ENCODE measurements at places on chromosomes 12 and 14.

- no peak for DNase-seq
Observed at GRCh38 chr12:49556391-49557186, 11.4 kb downstream of the MCRS1 start.

- DNase-seq = no peak
Observed at GRCh38 chr14:64423987-64424386, 35.8 kb downstream of the MTHFD1 start.

- no peak for DNase-seq
Observed at GRCh38 chr12:107600581-107601144, 84.9 kb upstream of the PWP1 start.

DNA sequence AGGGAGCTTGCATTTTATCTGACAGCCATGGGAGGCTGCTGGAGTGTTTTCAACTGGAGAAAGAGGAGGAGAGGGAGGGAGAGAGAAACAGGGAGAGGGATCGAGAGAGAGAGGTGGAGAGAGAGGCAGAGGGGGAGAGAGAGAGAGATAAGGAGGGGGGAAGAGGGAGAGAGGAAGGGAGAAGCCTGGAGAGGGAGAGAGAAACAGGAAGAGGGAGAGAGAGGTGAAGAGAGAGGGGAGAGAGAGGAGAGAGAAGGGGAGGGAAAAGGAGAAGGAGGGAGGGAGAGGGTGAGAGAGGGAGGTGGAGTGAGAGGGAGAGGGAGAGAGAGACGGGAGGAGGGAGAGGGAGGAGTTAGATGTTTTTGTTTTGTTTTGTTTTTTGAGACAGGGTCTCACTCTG is 45.6 kb downstream of the DNAH10 start:
- no peak for DNase-seq

DNA sequence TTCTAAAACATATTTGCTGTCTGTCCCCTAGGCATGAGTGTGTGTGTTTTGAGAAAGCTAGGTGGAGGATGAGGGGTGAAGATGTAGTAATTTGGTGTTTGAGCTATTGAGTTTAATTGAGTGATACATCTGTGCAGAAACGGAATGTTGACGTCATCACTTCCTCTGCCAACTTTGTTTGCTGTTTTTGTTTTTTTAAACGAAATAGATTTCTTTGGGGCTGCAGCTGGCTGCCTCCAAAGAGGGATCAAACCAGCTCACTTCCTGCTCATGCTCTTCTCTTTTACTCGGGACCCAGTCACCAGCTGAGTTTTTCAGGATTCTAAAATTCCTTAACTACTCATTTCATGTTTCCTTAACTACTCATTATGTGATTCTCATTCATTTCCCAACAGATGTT is 19.5 kb upstream of the CRACR2A start:
- DNase-seq = no peak

- DNase-seq = no peak
Observed at GRCh38 chr12:39621670-39622069, 2.1 kb upstream of the ABCD2 start.

- DNase-seq = peak; percentile 97
Observed at GRCh38 chr14:31561155-31561846, at the start of gene NUBPL. Gene NUBPL (plus strand): TSS chr14:31561404. CDS start chr14:31561440, 36 bp downstream.
